Heart right ventricle (tissue), 16 donors: ENCODE measurements at places on chromosomes 11 and 22. TPM values are rescaled to one million over a fixed set of nuclear protein-coding genes. Genes with fewer than 3 reads are reported as not detected.
A peak's percentile ranks its signal among the peaks of the same experiment; 100 is the strongest.

The FAM180B gene
- 0.07 TPM for polyA plus RNA-seq

The OVCH2 gene
- not detected for polyA plus RNA-seq

The TCN1 gene
- polyA plus RNA-seq, result 0.32 TPM

The ARVCF gene
- 26.8 TPM for polyA plus RNA-seq

DNA sequence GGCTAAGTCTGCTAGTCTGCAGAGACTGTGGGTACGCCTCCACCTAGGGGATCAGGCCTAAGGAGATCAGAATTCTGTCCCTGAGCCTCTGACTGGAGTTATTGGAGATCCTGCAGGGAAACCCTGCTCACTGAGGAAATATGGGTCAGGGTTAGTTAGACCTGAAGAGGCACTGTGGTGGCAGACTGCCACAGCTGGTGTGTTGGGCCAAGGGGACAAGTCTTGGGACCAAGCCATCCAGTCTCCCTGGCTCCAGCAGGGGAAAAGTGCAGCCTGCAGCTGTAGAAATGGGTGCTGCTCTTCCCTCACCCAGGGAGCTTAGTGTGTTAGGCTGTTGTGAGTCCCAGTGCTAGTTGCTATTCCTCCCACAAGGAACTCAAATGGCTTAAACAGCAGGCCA is 334.8 kb upstream of the LARGE1 start:
- DNase-seq, result peak; percentile 62

DNA sequence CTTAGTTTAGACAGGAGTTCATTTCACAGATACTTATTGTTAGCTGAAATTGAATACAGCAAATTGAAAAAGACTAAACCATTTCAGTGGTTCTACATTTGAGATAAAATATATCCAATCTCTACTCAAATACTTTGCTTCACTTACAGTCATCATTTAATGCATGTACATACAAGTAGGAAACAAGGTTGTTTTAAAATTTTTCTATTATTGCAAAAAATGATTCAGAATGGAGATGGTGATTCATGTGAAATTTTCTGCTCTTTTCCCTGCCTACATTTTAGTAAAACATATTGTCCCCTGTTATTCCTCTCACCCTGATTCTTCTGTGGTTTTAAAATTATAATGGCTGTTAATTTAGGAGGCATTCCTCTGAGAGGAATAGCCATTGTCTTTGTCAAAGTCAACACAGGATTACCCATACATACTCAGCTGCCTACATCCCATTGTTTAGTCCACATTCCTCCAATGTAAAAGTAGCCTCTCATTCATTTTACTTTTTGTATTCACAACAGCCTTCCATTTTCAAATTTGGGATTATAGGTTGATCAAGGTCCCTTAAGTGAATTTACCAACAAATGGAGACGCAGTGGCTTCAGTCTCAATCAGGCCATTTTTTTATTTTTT is 60.1 kb downstream of the TRPC6 start:
- no peak for DNase-seq

DNA sequence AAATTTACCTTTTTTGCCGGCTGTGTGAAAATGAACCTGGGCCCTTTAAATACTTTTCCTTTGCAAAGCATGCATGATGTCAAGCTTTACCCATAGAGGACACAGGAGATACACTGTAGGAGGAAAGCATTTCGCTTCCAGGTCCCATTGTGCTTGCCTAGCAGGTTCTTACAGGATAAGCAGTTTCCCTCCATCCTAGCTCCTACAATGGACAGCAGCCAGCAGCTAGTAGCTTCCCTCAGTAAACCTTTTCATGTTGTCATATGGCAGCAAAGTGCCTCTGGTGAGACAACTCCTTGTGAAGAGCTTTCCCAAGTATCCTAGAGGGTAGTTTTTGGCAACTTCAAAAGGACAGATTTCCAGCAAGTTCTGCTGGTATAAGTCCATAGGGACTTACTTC is 78.4 kb downstream of the RBFOX2 start:
- no peak for DNase-seq

DNA sequence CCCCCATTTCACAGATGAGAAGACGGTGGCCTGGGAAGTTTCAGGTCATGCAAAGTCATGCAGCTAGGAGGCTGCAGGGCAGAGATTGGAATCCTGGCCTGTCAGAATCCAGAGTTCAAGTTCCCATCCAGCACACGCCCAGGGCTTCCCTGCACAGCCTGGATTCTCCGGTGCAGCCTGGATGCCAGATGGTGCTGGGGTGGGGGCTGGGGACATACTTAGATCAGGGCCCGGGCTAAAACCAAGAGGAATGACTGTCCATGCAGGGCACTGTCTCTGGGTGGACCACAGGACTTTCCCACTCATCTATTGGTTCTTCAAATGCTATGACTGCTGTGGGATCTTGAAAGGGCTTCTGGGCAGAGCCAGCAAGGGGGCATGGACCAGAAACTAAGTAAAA is 24.6 kb downstream of the LMO1 start:
- no peak for DNase-seq

DNA sequence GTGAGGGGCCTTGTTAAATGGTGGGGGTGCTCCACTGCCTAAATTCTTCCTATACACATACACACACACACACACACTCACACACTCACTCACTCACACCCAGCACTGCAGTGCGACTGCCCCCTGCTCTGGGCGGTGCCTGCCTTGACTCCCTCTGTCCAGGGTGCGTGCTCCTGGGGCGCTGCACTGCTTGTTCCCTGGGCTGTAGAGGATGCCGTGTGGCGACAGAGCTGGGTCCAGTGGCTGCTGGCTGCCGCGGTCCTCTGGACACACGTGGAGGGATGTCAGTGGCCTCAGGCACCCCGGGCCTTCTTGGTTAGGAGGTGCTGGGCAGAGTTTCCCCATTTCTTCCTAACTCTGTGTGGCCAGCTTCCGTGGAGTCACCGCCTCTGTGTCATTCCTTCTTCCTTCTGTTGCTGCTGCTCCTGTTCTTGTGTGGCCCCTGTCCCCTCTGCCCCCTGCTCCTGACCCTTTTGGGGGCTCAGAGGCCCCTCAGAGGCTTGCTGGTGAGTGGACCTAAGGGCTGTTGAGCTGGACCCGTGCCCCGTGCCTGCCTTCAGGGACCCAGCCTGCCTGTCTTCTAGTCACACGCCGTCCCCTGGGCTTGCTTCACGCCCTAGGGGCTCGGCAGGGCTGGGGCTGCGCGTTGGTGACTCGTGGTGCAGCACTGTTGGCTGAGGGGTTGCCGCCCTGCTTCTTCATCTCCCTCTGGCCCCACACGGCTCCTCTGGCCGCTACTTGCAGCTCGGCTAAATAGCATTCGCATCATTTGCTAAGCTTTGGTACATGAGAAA is 147.0 kb downstream of the TBC1D22A start:
- DNase-seq, result no peak

DNA sequence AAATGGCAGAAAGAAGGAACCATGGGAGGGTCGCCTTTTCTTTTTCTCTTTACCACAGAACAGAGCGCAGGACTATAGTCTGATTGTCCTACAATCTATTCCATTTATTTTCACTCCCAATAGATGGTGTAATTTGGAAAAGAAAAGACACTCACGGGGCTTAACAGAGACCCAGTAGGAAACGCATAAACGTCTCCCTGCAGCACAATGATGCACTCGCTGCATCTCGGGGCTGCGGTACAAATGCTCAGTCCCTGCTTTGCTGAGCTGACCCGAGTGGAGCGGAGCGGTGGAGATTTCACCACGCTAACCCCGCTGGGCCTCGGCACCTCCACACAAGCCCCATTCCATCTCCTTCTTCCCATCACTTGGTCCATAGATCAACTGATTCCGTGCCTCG is 1.5 kb downstream of the FEZ1 start:
- no peak for DNase-seq

- DNase-seq, result no peak
Observed at GRCh38 chr22:42645938-42646568, 3.1 kb downstream of the CYB5R3 start.

DNA sequence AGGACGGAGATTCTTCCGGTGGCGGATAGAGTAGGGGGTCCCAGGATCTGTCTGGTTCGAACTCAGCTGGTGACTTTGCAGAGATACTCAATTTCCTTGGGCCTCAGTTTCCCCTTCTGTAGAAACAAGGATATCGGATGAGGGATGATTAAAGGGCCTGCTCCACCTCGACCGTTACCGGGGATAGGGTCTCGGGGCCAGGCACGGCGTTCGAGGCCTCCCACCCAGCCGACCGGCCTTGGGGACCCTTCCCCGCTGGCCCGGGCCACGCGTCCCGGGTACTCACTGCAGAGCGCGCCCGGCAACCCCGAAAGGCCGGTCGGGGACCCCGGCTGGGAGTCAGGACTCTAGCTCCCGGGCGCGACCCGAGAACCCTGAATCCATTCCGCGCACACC is 321 bp downstream of the RHBDD3 start:
- no peak for DNase-seq

DNA sequence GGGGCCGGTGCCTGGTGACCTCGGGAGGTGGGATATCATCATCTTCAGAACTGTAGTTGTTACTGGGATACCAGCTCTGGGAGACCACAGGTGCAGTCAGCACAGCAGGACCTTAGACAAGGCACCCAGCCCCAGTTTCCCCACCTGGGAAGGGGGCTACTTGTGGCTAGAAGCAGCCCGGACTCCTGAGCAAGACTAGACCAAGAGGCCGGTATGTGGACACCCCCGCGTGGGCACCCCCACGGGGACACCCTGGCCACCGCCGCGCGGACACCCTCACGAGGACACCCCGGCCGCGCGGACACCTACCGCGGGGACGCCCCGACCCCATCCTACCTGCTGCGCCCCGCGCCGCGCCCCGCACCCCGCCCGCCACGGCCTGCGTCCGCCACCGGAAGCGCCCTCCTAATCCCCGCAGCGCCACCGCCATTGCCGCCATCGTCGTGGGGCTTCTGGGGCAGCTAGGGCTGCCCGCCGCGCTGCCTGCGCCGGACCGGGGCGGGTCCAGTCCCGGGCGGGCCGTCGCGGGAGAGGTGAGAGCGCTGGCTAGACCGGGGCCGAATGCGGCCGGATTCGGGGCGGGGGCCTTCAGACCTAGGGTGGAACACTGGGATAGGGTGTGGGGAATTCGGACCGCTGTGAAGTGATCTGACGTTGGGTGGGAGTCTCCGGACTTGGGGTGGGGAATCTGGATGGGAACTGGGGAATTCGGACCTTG is at the start of the genes COMT and TXNRD2:
Gene COMT (plus strand): TSS at position 408 of the 718 bp plus-strand sequence. CDS start 20,755 bp downstream, outside the sequence.
Gene TXNRD2 (minus strand): TSS at position 454 of the 718 bp plus-strand sequence. CDS start 15 bp downstream, at position 439.
- DNase-seq, result peak; percentile 80
